ENCODE measurements at places on chromosomes 12 and 14.

- DNase-seq = no peak
These were observed 55.3 kb downstream of the ELK3 start for GRCh38 chr12:96249196-96250118.

- DNase-seq = no peak
These were observed 45.3 kb upstream of the PLBD1 start for GRCh38 chr12:14612898-14613445.

- DNase-seq = no peak
These were observed 6.7 kb upstream of the PRPF40B start for GRCh38 chr12:49616533-49617219.

DNA sequence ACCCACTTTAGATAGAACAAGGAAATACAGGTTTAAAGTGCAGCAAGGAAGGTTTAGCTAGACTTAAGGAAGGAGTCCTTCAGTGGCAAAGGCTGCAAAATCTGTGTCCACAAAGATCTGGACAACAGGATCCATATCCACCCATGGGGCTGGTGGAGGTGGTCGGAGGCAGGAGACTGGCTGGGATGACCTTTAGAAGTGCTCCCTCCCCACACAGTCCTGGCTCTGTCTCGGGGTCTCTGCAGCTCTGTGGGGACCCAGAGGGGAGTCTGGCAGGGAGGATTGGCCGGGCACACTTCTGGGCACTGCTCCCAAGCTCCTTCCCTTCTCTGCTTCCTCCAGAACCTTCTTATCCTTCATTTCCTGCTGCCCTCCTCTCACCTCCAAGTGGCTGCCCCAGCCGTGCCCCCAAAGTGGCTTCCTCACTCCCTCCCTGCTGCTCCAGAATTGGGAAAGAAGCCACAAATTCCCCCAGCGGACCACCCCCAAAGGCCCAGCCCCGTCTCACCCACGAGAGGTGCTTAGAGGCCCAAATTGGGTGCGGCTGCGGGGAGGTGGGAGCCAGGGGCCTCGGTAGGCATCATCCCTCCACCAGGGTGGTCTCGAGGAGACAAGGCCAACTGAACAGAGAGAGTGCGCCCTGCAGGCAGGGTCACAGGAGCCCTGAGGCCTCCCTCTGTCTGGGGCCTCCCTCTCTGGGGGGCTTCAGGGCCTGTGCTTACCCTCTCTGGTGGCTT lies 21.9 kb upstream of the PGF start:
- DNase-seq = no peak

DNA sequence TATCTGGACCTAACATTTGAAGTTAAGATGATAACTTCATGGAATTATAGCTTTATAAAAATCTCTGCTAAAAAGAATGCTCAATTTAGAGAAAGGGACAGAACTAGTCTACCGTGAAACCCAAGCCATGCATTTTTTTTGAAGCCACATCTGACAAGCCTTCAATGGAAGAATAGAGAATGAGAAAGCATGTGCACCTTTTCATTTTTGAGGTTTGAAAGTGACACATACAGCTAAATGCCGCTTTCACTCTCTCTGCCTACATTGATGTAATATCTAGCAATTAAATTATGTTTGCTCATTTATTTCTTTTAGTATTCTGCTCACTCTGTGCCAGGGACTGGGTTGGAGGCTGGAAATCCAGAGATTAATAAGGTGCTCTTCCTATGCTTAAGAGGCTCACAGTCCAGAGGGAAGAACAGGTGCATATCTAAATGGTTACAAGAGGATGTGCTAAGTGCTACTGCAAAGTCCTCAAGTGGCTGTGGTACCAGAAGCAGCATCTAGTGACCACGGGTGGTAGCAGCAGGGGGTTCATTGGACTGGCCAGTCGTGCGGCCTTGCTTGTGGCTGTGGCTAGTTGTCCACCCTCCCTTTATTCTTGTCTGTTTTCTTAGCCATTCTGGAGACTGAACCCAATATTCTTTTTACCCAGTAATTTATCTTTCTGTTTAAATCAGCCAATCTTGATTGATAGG lies 60.4 kb downstream of the PPP1R36 start:
- no peak for DNase-seq

- no peak for DNase-seq
These were observed 412.9 kb downstream of the RAD51B start for GRCh38 chr14:68232300-68233055.

DNA sequence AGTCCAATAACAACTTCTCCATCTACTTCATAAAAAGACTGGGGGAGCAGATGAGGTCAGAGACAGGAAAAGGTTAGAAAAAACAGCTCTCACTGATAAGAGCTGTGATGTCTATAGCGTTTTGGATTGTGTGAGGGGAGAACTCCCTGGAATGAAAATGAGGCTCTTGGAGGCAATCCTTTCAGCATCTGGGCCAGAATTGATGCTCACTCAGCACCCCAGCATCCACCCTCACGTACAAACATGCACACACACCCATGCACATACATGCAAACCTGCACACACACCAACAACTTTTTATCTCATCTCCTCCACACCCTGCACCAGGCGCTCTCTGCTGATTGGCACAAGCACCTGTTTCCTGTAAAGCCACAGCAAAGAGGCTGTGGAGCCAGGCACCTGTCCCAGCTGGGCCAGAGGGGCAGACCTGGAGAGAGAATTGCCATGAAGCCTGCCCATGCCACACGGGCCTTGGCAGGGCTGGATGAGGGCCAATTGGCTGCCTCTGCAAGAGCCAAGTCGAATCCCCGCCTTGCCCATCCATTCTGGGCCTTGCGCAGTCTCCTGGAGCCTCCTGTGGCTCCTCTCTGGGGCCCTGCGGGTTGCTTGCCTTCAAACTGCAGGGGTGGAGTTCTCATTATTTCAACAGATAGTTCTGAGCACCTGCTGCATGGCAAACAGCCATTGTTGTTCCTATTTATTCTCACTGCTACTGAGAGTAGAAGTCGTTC lies 53.1 kb downstream of the SYNE3 start:
- peak; percentile 17 for DNase-seq

DNA sequence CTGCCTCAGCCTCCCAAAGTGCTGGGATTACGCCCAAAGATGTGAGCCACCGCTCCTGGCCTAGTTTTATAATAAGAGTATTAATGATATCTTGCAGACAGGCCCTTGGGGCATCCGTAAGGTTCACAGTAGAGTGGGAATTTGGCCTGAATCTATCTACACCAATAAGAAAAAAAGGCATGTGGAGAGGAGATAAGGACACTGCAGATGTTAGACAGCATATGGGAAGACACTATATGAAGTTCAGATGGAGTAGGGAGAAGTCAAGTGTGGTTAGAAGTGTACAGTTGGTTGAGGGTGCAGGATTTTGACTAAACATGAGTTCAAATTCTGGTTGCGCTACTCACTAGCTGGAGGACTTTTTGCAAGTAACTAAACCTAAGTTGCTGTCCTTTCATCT lies 8.5 kb upstream of the TTC8 start:
- no peak for DNase-seq

GRCh38 chr12:12446786-12447185 lies 89.9 kb downstream of the BORCS5 start:
- no peak for DNase-seq

DNA sequence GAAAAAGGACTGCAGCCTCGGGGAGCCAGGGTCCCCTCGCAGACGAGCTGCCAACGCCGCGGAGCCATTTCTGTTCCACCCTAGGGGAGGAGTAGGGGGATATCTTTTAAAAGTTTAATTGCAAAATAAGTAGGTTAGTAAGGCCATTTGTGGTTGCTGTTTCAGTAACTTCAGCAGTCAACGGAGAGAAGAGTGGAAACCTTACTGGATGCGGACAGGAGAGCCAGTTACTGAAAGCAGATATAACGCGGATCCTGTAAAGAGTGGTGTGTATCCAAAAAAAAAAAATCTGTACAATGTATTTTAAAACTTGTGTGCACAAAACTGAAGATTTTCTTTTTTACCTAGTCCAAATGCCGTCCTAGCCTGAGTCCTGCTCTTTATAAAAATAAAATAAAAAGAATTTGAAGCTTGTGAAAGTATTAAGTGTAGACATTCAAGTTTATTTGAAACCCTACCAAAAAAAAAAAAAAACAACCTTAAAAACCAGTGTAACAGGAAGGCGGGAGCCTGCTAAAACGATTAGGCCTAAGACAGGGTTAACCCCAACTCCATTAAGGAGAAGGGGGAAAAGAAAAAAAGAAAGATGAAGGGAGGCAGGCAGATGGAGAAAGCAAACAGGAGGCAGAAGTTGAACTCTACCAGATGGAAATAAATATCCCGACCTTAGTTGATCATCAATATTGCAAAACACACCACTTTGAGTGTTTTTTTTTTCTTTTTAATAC lies 1.0 kb upstream of the BTG1 start:
- DNase-seq = no peak

DNA sequence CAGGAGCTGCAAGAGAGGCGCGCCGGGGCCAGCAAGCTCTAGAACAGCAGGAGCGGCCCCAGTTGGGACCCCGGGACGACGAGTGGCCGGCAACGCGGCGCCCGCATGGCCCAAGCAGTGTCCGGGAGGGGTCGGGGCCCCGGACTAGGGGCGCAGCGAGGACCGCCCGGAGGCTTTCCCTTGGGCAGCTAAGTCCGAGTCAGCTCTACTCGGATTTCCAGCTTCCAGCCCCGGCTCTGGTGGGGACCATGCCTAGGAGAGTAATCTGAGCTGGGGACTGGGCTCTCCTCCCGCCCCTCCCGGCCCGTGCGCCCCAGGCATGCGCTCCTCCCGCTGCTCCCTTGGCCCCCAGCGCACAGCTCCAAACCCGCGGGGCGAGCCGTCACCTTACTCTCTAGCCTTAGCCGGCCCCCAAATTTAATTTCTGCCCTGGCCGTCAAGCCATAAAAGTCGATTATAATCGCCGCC lies 41.6 kb upstream of the CAPRIN2 start:
- no peak for DNase-seq

GRCh38 chr12:67742461-67742860 lies 93.9 kb downstream of the DYRK2 start:
- no peak for DNase-seq

GRCh38 chr14:90573385-90574105 lies 176.7 kb downstream of the CALM1 start:
- no peak for DNase-seq

DNA sequence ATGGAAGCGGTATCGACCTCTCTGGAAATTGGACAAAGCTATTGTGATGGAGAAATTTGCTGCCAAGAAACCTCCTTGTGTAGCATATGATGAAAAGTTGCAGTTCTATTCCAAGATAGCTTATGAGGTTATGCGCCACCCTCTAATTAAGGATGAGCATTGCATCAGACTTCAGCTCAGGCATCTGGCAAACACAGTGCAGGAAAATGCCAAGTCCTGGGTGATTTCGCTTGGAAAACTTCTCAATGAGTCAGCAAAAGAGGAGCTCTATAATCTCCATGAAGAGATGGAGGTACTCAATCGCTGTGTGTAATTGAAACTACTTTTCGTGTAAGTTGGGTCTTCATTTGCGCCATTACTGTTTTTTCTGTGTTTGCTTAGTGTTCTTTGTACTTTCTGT lies 51.2 kb downstream of the DNAH10 start:
- DNase-seq = no peak
